Keratinocyte (primary cell): ENCODE measurements at places on chromosomes 16 and 17.

DNA sequence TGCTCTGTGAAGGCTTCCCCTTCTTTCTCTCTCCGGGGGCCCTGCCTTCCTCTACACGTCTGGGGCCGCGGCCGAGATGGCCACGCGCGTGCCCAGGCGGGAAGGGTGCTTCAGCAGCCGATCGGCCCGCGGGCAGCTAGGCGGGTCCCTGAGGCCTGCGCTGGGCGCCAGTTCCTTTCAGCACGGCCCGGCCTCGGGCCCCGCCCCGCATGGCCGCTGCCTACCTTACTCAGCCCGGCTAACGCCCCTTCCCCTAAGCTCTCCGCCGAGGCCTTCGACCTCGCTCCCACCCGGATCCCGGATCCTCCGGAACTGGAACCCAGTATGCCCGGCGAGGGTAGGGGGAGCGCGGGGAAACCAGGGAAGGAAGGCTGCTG is 335 bp downstream of the TMEM11 start:
- no peak for DNase-seq

GRCh38 chr16:2270070-2270462 is 2.1 kb upstream of the RNPS1 start:
- no peak for DNase-seq

DNA sequence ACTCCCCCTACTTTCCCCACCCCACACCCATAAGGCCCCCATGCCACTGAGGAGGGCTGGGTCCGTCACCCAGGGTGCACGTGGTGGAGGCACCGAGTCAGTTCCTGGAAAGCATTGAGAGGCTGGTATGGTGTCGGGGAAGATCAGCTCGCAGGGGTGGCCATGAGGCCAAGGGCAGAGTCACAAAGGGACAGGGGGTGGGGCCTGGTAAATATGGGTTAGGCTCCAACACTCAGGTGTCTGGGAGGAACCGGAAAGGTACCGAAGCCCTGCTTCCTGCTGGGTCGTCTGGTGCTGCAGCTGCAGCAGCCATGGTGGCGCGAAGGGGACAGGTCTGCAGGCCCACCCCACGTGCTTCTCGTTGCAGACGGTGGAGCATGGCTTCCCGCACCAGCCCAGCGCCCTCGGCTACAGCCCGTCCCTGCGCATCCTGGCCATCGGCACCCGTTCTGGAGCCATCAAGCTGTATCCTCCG is 30.2 kb downstream of the LLGL2 start:
- no peak for DNase-seq

GRCh38 chr16:79283578-79283977 is 317.0 kb downstream of the MAF start:
- DNase-seq = no peak

DNA sequence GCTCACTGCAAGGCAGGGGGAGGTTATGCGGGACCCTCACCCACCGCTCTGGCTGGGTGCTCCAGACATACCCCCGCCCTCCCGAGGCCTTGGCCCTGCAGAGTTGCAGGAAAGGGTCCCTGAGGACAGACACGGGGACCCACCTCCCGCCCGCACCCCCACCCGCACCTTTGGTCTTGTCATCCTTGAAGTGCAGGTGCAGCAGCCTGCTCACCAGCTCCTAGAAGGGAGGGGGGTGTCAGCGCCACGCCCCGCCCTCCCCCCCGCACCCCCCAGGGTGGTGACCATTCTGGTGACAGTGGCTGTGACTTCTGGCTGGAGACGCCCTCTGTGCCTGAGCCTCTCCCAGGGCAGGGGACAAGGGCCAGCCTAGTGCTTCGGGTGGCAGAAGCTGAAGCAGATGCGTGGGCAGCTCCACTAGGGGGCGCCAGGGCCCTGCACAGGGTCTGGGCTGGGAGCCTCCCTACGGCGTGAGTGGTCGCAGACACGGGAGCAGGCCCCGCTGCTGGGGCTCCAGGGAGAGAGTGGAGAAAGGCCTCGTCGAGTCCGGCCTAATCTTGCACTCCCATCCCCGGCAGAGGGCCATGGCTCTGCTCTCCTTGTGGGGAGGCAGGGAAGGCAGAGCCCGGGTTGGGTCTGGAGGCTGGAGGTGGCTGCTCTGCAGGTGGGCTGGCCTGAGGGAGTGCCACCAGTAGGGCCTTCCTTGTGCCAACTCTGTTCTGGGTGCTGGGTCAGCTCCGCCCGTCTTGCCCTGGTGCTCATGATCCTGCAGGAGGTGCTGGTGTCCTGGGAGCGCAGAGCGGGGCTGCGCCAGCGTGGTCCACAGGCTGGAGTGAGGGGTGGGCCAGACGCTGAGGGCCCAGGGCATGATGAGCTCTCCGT is 2.7 kb downstream of the CENPX start:
- no peak for DNase-seq
